ENCODE measurements at places on chromosomes 7 and 10.
A peak's percentile ranks its signal among the peaks of the same experiment; 100 is the strongest.

- no peak for DNase-seq
Observed at GRCh38 chr7:124330731-124331407, 298.0 kb upstream of the TMEM229A start.

DNA sequence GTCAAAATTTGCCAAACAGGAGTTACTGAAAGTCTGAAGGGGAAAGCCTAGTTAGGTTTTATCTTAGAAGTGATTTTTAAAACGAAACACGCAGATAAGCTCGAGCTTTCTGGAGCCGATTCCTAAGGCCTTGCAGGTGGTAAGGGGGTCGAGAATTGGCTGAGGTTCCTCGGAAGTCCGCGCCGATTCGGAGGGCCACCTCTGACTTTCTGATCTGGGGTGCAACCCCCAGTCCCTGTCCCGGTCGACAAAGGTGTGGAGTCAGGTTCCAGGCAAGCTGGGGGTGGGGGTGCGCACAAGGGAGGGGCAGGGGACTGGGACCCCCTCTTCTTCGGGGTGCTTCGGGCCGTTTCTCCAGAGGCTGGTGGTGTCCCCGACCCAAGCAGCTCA lies 701 bp upstream of the CUL1 start:
- DNase-seq = no peak

- DNase-seq = no peak
Observed at GRCh38 chr7:103571586-103571985, 125.6 kb upstream of the SLC26A5 start.

DNA sequence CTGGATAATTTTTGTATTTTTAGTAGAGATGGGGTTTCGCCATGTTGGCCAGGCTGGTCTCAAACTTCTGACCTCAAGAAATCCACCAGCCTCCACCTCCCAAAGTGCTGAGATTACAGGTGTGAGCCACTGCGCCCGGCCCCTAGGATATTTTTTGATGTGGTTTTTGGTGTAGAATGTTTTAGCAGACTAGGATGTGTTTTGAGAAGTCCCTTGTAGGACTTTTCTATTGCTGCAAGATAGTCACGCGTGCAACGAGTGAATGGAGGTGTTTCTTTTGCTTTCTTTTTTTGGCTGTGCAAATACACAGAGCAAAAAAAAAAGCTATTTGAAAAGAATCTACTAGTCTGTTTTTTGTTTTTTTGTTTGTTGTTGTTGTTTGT lies 29.8 kb upstream of the KLF6 start:
- DNase-seq = no peak

- DNase-seq = no peak
Observed at GRCh38 chr10:24118246-24118645, 90.7 kb upstream of the KIAA1217 start.

DNA sequence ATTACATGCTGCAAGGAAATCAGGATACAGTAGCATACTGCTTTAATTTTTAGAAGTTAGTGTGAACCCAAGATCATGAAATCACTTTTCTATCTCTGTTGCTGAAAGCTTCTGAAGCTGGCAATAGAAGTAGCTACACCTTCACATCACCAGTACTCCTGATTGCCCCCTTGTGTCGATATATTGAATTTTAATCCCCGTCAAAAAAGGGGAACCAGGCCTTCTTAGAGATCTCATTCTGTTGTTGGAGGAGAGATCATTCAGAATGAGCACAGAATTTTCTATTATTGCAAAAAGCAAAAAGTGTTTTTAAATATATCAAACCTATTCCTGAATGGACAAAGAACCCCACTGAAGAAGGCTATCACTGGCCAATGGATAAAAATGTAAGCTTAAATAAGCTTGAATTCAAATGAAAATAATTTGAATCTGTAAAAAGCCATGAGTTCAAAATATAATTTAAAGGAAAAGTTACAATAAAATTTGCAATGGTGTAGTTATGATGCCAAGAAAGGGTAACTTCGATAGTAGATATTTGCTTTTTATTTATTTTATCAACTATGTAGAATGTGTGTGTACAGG lies 39.7 kb upstream of the TEX47 start:
- peak; percentile 79 for DNase-seq

DNA sequence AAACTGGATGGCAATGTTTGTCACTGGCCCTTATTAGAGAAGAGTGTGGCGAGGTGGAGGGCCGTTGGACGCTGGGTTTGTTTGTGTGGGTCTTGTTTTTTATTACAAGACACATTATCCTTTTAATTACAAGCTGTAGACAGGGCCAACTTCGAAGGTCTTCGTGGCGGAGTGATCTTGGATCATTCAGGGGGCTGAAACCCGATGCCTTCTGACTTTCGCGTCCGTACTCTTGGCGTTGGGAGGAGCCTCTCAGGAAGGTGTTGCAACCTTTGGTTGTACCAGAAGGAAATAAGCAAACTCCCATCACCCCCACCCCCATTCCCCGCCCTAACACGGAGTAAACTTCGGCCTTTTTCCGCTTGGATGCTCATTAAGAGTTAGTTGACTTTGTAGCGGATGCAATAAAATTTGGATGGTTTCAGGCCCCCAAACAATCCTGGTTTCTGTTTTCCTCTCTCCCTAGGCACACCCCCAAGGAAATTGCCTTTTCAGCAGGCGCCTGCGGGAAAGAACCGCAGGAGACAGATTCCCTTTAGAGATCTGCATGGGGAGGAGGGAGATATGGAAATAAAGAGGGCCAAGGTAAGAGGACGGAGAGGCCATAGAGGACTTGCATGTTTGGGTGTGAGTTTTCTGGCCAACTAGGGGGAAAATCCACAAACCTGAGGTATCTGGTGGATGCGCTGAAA lies 294.5 kb upstream of the NFE2L3 start:
- DNase-seq = no peak

DNA sequence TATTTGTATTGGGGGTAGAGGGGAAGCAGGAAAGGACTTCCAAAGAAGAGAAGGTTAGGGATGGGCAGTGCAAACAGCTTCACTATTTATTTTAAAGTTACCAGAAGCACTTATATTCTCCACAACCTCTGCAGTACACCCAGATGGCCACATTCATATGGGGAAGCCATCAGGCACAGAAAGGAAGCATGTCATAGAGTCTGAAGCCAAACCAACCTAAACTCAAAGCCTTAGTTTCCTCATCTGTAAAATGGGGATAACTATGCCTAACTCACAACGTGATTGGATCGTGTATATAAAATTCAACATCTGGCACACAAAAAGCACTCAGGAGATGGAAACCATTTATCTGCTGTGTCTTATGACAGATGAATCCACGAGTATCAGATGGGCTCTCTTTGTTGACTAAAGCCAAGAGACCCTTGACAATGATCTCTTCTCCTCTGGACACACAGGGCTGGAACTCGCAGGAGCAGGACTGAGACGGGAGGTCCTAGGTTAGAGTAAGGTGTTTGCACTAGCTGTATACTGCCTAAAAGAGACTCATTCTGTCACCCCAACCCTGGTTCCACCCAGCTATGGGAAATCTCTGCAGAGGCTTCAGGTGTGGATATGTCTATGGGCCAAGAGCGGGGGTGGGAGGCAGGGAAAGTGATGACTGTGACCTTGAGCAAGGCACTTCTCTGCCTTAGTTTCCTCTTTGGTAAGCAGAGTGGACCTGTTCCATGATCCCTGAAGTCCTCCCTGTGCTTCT lies 1.8 kb downstream of the KIAA1549 start:
- DNase-seq = peak; percentile 69

DNA sequence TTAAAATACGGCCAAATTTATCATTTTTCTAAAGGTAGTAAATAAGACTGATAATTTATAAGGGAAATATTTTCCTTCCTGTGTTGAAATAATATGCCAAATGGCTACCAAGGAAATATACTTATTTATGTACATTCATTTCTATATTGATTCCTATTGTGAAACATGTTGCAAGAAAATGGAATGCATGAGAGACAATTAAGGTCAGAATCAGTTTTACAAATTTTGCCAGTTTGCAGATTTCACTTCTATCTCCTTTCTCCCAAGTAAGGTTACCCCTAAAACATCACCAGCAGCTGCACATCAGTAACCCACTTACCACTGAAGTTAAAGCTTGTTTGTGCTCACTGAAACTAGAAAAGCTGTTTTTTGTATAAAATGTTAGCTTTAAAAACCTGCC lies 19.2 kb upstream of the REEP3 start:
- no peak for DNase-seq

- DNase-seq = peak; percentile 86
Observed at GRCh38 chr10:42753126-42753506, 29.5 kb upstream of the BMS1 start.

DNA sequence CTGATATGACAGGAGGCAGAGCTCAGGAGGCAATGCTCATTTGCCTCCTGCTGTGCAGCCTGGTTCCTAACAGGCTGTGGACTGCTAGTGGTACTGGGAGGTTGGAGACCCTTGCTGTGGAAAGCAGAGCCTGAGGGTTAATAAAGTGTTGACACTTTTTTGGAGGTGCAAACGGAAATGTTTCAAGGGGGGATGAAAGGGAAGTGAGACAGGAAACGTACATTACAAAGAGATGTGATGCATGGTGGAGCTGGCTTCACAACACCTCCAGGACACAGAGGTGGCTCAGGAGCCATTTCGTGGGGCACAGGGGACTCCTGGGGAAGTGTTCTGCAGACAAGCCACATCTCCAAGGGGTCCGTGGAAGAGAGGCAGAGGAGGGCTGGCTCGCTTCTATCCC lies 137.6 kb upstream of the SVIL start:
- DNase-seq = no peak

DNA sequence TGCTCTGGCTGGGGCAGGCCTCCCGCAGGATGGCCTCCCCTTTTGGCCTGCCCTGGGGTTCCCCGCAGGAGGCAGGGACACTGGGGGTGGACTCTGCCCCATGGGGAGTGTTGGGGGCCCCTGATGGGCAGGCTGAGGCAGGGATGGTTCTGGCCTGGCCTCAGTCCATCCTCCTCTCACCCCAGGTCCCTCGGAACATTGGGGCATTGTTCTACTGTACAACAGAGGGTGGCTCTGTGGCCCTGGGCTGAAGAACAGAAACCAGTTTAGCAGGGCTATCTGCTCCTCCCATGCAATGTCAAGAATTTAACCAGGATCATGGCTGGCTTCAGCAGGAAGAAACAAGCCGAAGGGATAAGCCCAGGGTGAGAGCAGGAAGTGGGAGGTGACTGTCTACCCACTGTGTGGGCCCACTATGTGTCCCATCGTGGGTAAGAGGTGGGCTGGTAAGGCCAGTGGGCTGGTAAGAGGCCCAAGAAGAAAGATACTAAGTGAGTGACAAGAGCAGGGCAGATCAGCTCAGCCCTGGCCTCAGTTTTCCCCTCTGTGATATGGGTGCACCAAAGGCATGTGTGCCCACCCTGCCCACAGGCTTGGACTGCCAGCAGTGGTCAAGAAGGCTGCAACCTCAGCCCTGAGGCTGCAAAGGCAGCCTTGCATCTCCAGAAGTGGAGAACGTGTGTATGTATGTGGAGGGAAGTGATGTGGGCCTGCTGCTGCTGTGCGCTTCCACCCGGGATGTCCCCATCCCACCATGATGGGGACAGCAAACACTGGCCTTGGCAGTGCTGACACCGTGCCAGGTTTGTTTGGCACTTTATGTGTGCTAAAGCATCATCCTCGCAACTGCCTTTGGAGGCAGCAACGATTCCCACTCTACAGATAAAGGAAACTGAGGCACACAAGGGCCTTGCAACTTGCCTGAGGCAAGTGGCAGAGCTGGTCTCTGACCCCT lies 138.9 kb downstream of the SH3PXD2A start:
- DNase-seq = no peak

DNA sequence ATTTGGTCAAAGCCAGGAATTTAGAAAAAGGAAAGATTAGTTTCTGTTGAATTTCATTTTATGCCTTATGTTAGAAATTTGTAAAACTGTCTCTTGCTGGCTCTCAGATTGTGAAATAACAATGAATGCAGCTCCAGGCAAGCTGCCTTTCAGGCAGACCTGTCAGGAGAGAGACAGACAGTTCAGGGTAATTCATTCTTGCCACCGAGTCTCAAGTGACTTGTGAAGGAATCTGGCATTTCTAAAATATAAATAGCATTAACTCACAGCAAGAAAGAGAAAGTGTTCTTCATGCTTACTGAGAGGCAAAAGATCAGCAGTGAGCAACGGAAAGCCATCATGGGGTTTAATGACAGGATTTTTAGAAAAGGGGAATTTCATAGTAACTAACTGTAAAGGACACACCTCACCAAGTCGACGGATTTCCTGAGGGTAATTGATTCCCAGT lies 442.3 kb upstream of the AKR1E2 start:
- no peak for DNase-seq

GRCh38 chr10:4331150-4331549 lies 494.9 kb upstream of the AKR1E2 start:
- no peak for DNase-seq

GRCh38 chr10:132404911-132405462 lies 8.0 kb downstream of the PWWP2B start:
- DNase-seq = no peak

DNA sequence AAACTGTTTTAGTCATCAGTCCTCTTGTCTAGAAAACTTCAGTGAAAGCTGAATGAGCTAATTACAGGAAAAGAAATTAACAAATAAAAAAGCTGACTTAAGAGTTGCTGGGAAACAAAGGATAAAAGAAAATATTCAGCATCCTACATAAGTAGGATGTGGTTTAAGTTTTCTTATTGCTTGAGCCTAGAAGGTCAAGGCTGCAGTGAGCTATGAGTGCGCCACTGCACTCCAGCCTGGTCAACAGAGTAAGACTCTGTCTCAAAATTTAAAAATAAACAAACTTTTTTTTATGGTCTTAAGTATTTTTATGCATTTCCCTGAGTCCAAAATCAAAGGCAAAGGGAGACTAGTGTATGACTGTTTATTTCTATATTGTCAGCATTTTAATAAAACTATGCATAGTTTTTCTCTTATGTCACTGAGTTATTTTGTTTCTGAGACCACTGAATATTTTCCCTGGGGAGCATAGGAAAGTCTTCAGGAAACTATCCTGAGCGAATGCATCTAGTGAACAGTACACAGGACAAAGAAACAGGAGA lies 40.0 kb upstream of the LRRN3 start:
- no peak for DNase-seq

DNA sequence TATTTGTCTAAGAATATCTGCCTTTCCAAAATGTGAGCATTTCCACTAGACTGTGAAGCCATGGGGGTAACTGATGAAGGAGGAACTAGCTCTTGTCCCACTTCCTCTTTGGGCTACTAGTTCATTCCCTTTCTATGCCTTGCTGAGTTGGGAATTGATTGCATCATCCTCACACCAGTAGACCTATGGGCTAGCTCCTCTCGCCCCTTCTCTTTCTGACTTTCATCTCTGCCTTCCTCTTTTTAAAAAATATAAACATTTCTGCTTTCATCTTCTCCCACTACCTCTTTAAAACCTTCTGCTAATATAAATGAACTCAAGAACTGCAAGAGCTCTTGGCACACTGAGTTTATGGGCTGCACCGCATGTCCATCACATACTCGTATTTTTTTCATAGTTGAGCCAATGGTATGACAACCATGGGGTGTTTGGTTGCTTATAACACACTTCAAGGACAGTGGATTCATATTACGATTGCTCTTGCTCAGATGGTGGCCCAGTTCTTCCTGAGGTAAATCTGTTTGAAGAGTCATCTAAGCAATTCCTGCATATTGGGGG lies 182.0 kb downstream of the REEP3 start:
- DNase-seq = peak; percentile 68

- no peak for DNase-seq
Observed at GRCh38 chr7:134051020-134051419, 76.1 kb upstream of the LRGUK start.

GRCh38 chr10:133135116-133135465 lies 24.9 kb upstream of the KNDC1 start:
- DNase-seq = no peak
